ENCODE measurements at places on chromosomes 5 and 9.

DNA sequence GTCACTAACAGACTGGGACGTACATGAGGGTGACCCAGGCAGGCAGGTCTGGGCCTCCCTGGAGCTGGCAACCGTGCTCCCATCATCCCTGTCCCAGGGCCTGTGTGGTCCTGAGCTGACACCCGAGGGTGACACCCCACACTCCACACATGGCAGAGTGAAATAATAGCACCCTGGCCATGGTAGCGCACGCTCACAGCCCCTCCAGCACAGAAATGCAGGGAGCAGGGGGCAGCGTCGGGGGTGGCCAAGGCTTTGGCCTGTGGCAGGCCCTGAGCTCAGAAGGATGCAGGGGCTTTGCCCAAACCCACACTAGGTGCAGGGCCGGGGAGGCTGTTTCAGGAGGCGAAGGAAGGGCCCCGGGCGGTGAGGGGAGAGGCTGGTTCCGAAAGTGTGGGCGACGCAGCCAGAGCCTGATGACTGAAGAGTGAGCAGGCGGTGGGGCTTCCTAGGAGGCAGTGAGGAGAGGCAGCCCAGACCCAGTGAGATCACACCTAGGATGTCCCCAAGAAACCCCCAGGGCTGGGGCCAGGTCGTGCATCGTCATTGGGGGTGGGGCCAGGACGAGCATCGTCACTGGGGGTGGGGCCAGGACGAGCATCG, 12.9 kb downstream of the OR2V2 start:
- peak; percentile 79 for DNase-seq

DNA sequence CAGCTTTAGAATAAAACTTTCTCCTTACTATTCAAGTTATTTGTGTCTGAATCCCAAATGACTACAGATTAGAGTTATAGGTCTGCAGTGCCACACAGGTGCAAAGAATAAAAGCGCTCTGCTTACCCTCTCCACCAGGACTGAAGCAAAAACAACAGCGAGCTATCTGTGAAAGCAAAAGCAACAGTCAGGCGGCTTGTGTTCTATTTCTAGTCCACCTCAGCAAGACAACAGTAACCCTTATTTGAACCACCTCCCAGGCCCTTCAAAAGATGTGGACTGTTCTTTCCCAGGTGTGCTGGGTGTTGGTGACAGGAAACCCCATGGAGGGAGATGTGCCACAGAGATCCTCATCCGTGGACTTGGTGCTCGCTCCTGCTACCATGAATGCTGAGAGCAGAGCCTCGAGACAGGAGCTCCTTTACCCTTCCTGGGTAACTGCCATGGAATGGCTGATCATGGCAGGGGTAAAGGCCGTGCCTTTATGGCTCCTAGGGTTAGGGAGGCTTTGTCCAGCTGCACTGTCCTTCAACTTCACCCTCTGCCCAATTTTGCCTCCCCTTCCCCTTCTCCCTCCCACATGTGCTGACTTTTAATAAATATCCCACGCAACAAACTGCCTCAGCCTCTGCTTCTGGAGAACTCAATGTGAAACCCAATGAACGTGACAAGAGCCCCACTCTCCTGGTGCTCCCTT, 108.6 kb downstream of the SERINC5 start:
- no peak for DNase-seq

GRCh38 chr9:124198331-124198730, 59.4 kb upstream of the NEK6 start:
- no peak for DNase-seq

DNA sequence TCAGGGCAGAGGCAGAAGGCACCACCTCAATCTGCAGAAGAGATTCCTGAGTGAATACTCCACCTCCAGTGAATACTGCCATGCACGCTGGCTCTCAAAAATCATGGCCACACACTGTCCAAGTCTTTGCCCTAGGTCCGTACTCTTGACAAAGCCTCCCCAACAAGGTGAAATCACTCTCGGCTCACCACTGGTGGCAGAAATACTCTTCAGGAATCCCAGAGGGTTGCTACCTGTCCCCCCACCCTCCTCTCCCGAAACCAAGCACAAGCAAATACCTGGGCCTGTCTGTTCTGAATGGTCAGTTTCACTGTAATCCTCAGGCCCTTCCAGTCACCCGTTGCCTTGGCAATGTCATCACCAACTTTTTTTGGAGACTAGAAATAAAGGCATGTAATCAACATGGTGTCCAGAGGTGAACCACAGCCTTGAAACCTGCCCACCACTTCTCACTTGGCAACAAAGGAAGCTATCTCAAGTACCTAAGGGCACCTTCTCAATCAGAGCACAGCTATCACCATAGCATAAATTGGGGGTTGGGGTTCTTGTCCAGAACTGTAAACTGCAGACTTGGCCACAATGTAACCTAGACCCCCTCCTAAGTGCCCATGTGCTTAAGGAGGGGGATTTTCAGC, 1.8 kb downstream of the RPL12 start:
- DNase-seq, result no peak

DNA sequence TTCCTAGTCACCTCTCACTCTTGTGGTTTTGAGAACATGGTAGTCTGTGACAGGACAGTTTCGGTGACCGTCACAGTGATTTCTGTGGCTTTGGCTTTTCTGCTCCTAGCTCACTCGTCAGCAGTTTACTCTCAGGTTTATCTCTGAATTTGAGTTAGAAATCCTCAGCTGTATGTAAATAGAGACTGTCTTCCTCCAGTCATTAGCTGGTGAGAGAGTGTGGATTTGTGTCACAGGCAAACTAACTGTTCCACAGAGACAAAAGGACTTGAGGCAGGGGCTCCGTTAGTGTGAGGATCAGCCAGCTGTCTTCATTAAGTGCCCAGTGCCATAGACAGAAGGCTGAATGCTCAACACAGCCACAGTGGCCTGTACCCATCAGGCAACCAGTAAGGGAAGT, 131.4 kb downstream of the CD180 start:
- DNase-seq, result peak; percentile 20

DNA sequence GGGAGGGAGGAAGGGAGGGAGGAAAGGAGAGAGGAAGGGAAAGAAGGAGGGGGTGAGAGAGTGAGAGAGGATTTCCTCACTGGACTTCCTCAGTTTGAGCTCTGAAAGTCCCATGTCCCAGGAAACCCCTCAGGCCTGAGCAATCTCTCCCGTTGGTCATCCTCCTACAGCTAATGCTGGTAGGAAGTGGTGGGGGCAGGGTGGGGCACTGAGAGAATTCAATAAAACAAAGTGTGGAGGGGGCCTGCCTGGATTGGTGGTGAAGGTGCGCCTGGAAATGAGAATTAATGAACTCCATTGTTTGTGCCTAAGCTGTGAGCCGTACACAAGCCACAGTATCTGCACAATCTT, 195.0 kb downstream of the RGS3 start:
- no peak for DNase-seq

DNA sequence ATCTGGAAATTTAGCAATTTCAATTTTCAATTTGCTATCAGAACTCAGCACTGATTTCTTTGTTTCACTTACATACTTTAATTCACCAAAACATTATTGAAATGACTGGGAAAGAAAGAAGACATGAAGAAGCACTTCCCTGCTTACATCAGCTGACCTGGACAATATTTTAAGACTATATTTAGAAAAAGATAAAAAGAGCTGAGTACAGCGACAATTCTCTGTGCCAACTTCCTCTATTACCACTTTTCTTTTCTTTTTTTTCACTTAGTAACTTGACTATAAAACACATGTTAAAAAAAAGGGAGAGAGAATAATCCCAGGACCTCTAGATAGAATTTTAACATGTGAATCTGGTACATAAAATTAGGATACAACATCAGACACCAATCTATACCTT, 35.6 kb downstream of the MEF2C start:
- no peak for DNase-seq

GRCh38 chr9:124292696-124293593, 35.2 kb downstream of the NEK6 start:
- no peak for DNase-seq

- no peak for DNase-seq
Observed at GRCh38 chr9:124101969-124102345, 90.4 kb downstream of the LHX2 start.

- no peak for DNase-seq
Observed at GRCh38 chr5:143274952-143275351, 128.5 kb downstream of the NR3C1 start.

- no peak for DNase-seq
Observed at GRCh38 chr5:78527054-78527859, 121.3 kb downstream of the LHFPL2 start.

- DNase-seq, result no peak
Observed at GRCh38 chr5:43304525-43304924, 8.7 kb downstream of the HMGCS1 start.
